ENCODE measurements at places on chromosomes 2 and 18. TPM values are rescaled to one million over a fixed set of nuclear protein-coding genes. Genes with fewer than 3 reads are reported as not detected.
A peak's percentile ranks its signal among the peaks of the same experiment; 100 is the strongest.

DNA sequence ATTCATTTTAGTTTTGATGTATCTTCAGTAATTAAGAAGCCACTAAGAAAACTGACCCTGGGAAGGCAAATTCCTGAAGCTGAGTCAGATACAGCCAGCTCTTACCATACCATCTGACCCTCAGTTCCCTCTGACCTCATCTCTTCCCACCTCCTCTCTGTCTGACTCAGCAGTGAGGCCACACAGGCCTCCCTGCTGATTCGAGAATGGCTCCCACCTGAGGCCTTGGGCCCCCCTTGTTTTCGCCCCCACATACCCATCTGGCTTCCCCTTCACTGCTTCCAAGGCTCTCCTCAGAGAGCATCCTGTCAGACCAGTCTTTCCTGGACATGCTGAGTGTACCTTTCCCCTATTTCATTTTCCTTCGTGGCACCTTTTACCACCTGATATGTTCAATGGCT lies 71.0 kb upstream of the CYP1B1 start:
- peak; percentile 97 for DNase-seq

GRCh38 chr2:105904938-105905337 lies 160.2 kb downstream of the NCK2 start:
- no peak for DNase-seq

DNA sequence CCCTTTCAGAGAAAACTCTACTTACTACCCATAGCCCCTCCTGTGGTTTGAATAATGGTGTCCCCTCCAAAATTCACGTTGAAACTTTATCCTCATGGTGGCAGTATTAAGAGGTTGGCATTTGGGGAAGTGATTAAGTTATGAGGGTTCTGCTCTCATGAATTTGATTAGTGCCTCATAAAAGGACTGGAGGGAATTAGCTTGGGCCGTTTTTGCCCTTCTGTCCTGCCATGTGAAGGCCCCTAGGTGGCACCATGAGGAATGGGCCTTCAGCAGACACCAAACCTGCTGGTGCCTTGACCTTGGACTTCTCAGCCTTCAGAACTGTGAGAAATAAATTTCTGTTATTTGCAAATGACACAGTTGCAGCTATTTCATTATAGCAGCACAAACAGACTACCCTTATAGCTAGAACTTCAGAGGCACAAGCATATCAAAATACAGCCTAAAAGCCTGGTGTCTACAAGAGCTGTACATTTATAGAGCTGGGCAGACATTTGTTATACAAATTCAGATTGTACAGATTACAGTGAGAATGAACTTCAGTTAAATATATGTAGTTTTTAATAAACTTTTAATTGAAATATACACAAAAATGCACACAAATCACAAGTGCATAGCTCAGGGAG lies 2.6 kb upstream of the PTPN2 start:
- peak; percentile 24 for DNase-seq

- no peak for DNase-seq
Measured at GRCh38 chr2:76516861-76517573, 806.3 kb upstream of the GCFC2 start.

- DNase-seq = no peak
Measured at GRCh38 chr2:11571170-11571569, 37.3 kb downstream of the GREB1 start.

MAT2A gene
- total RNA-seq = 157 TPM
